Activated naive CD8-positive, alpha-beta T cell treated with anti-CD3 and anti-CD28 coated beads, Interleukin-2, amount 10 ng/mL, durations not matched to agents 7 days and 5 days (primary cell): ENCODE measurements at places on chromosomes 3 and 15. TPM values are rescaled to one million over a fixed set of nuclear protein-coding genes. Genes with fewer than 3 reads are reported as not detected.

Gene CD200R1
- 11.4 TPM for total RNA-seq

Gene RGMA
- not detected for total RNA-seq

Gene TMPRSS7
- total RNA-seq, result not detected

Gene KBTBD8
- 9.2 TPM for total RNA-seq

Gene GUCA1C
- total RNA-seq, result not detected

Gene FOXL2
- not detected for total RNA-seq

Gene ATRIP
- total RNA-seq, result 19.9 TPM

Gene VWA5B2
- not detected for total RNA-seq

Gene SLC4A7
- 49.5 TPM for total RNA-seq

- DNase-seq, result no peak
- no peak overlapping the region for H3K27ac ChIP-seq
- no peaks in the 10 kb centered on the region for H3K27me3 ChIP-seq
- H3K36me3 ChIP-seq, result peaks cover 2% of the 10 kb centered on the region
These were observed 46.2 kb downstream of the DMXL2 start for GRCh38 chr15:51576286-51576850.

- no peak for DNase-seq
- H3K27ac ChIP-seq, result no peak overlapping the region
- no peak overlapping the region for H3K4me3 ChIP-seq
- H3K4me1 ChIP-seq, result no peaks in the 10 kb centered on the region
These were observed 856.5 kb upstream of the ARPP21 start for GRCh38 chr3:34782871-34783270.

GRCh38 chr15:27897481-27897880, 201.6 kb downstream of the OCA2 start:
- H3K27ac ChIP-seq, result no peak overlapping the region
- no peak overlapping the region for H3K4me3 ChIP-seq
- H3K36me3 ChIP-seq, result no peaks in the 10 kb centered on the region
- H3K27me3 ChIP-seq, result no peaks in the 10 kb centered on the region
- DNase-seq, result no peak
- no peaks in the 10 kb centered on the region for H3K4me1 ChIP-seq

DNA sequence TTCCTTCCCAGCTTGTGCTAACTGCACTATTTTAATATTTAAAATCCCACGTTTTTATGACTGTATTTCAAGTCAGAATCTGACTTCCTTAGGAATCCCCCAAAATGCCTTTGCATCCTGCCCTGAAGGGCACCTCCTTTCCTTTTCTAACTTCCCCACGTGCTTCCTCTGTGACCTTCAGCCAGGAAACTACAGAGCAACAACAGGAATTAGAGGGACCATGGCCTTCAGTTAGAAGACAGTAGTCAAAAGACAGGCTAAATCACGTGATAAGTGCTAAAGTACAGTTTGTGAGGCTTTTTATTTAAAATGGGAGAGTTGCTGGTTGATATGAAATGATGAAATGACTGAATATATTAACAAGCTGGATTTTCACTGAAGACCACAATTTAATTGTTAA, 11.8 kb upstream of the ABHD10 start:
- DNase-seq, result no peak
- H3K4me1 ChIP-seq, result peaks cover 6% of the 10 kb centered on the region
- peaks cover 1% of the 10 kb centered on the region for H3K27me3 ChIP-seq
- no peaks in the 10 kb centered on the region for H3K36me3 ChIP-seq

- peaks cover 8% of the 10 kb centered on the region for H3K4me1 ChIP-seq
- H3K27me3 ChIP-seq, result peaks cover 61% of the 10 kb centered on the region
- no peaks in the 10 kb centered on the region for H3K36me3 ChIP-seq
- H3K27ac ChIP-seq, result no peak overlapping the region
These were observed 2.9 kb downstream of the IGDCC3 start for GRCh38 chr15:65374821-65375401.

DNA sequence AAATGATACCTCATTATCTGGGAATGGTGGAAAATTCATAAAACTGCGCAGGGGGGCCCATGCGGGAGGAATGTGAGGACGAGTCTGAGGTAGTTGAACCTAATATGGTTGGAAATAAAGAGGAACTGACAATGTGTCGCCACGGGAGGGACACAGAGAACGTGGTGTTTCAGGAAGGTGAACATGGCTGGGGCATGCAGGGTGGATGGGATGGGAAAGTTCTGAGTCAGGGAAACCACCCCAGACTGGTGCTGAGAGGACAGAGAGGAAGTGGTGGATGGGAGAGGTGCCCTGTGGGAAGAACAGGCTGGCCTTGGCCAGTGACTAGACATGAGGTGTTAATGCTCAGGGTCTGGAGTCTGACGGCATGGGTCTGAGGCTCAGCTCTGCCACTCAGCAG, 137.1 kb upstream of the WNT5A start:
- no peak for DNase-seq
- H3K4me3 ChIP-seq, result no peak overlapping the region
- no peaks in the 10 kb centered on the region for H3K4me1 ChIP-seq

- no peak for DNase-seq
- no peak overlapping the region for H3K27ac ChIP-seq
These were observed 15.7 kb upstream of the ZXDC start for GRCh38 chr3:126491221-126492013.

DNA sequence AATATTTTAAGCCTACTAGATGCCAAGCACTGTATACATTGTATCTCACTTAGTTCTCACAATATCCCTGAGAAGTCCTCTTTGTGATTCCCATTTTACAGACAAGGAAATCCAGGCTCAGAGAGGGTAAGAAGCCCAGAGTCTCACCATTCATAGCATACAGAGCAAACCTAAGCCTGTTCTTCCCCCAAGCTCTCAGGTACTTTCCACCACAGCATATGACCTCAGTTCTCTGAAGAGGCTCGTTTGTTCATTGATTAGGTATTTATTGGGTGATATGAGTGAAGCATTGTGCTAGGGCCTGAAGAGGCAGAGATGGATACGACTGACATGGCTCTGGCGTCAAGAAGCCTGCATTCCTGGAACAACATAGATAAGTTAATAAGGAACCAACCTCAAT, 310.9 kb upstream of the UMPS start:
- no peak for DNase-seq
- H3K27me3 ChIP-seq, result peaks cover 14% of the 10 kb centered on the region
- H3K36me3 ChIP-seq, result no peaks in the 10 kb centered on the region
- H3K4me1 ChIP-seq, result no peaks in the 10 kb centered on the region
- H3K4me3 ChIP-seq, result no peak overlapping the region

GRCh38 chr15:56996746-56997470, 78.5 kb downstream of the TCF12 start:
- no peak for DNase-seq
- H3K27me3 ChIP-seq, result no peaks in the 10 kb centered on the region
- no peak overlapping the region for H3K27ac ChIP-seq
- H3K4me3 ChIP-seq, result no peak overlapping the region
- H3K4me1 ChIP-seq, result no peaks in the 10 kb centered on the region

DNA sequence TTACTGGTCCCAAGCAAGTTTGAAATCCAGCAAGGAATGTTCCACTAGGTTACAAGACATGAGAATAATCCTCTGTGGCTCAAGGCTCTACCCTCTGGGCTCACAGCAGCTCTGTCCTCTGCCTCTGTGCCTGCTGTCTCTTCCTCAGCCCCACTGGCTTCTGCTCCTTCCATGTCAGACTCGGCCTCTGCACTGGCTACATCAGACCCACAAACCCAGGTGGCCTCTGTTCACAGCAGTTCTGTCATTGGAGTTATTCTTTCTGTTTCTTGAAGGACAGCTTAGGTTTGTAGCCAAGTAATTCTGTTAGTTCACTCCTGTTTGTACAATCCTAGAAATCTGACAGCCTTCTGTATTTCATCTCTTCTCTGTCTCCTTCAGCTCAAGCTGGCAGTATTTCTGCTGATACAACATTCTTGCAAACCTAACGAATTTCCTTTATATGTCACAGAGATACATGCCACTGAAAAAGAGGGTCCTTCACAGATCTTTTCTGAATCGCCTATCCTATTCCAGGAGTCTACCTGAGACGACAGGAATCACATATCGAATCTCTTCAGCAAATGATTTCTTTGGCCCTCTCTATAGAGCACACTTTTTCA, 227.8 kb upstream of the PLSCR5 start:
- DNase-seq, result no peak
- no peaks in the 10 kb centered on the region for H3K4me1 ChIP-seq
- H3K4me3 ChIP-seq, result no peak overlapping the region
- H3K27ac ChIP-seq, result no peak overlapping the region
- no peaks in the 10 kb centered on the region for H3K27me3 ChIP-seq
- no peaks in the 10 kb centered on the region for H3K36me3 ChIP-seq

GRCh38 chr3:104460477-104461406, 906.0 kb upstream of the ALCAM start:
- no peak for DNase-seq
- H3K4me3 ChIP-seq, result no peak overlapping the region
- no peak overlapping the region for H3K27ac ChIP-seq
- no peaks in the 10 kb centered on the region for H3K36me3 ChIP-seq

- H3K4me3 ChIP-seq, result peak overlapping the region; percentile 84
- peak; percentile 45 for DNase-seq
- H3K36me3 ChIP-seq, result peaks cover 7% of the 10 kb centered on the region
- H3K27me3 ChIP-seq, result no peaks in the 10 kb centered on the region
- H3K27ac ChIP-seq, result peak overlapping the region; percentile 98
These were observed 58.4 kb downstream of the IQSEC1 start for GRCh38 chr3:13014755-13015285.

- H3K4me3 ChIP-seq, result peak overlapping the region; percentile 23
- no peak for DNase-seq
- peak overlapping the region; percentile 64 for H3K27ac ChIP-seq
- H3K4me1 ChIP-seq, result peaks cover 32% of the 10 kb centered on the region
These were observed 14.1 kb downstream of the LYSMD4 start for GRCh38 chr15:99719096-99719541.

DNA sequence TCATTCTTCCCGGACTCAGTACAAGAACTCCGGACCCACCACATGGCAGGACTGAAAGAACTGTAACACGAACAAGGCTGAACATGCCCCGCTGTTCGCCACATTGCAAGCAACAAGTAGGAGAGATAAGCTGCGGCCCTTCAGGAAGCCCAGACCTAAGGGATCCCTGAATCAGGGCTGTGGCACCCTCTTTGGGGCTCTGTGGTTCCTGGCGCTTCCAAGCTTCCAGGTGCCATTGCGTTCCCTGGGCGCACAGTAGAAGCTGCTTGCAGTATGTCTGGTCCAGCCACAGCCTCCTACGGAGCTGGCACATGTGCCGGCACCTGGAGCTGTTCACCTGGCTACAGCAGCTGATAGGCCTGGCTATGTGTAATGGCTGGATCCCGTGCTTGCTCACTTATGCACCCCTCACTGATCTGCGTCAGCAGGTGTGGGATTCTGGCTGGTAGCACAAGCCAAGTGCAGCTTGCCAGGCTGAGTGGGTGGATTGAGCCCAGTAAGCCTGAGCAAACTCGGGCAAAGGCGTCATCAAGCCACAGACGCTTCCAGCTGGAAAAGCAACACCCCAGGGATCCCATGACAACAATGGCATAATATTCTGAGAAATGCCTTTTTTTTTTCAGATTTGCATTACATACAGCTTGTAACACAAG, 748.6 kb upstream of the GBE1 start:
- H3K36me3 ChIP-seq, result no peaks in the 10 kb centered on the region
- no peak for DNase-seq
- no peaks in the 10 kb centered on the region for H3K4me1 ChIP-seq
- H3K27me3 ChIP-seq, result no peaks in the 10 kb centered on the region

DNA sequence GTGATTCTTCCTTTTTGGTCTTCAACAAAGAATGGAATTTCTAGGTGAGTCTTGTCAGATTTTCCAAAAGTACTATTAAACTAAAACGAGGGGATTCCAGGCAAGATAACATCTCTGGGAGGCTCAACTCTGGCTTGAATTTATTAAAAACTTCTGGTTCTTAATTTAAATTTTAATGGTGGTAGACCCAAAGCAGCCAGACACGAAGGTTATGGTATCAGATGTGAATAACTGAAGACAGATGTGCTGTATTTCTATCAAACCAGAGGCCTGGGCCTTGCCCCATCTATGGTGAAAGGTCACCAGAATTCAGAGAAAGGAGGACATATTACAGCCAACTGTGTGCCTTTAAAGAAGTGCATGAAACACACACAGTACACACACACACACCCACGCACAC, 283.2 kb upstream of the ICE2 start:
- no peak overlapping the region for H3K27ac ChIP-seq
- peaks cover 4% of the 10 kb centered on the region for H3K27me3 ChIP-seq
- H3K4me1 ChIP-seq, result peaks cover 4% of the 10 kb centered on the region
- no peak for DNase-seq
- no peak overlapping the region for H3K4me3 ChIP-seq

- peaks cover 4% of the 10 kb centered on the region for H3K27me3 ChIP-seq
- no peak for DNase-seq
- H3K36me3 ChIP-seq, result no peaks in the 10 kb centered on the region
- no peak overlapping the region for H3K27ac ChIP-seq
These were observed 372.1 kb upstream of the NR2F2 start for GRCh38 chr15:95958382-95958781.

- no peak overlapping the region for H3K27ac ChIP-seq
- no peaks in the 10 kb centered on the region for H3K4me1 ChIP-seq
- no peaks in the 10 kb centered on the region for H3K36me3 ChIP-seq
- H3K27me3 ChIP-seq, result peaks cover 18% of the 10 kb centered on the region
- no peak for DNase-seq
These were observed 257.6 kb upstream of the TLE3 start for GRCh38 chr15:70355275-70355795.

DNA sequence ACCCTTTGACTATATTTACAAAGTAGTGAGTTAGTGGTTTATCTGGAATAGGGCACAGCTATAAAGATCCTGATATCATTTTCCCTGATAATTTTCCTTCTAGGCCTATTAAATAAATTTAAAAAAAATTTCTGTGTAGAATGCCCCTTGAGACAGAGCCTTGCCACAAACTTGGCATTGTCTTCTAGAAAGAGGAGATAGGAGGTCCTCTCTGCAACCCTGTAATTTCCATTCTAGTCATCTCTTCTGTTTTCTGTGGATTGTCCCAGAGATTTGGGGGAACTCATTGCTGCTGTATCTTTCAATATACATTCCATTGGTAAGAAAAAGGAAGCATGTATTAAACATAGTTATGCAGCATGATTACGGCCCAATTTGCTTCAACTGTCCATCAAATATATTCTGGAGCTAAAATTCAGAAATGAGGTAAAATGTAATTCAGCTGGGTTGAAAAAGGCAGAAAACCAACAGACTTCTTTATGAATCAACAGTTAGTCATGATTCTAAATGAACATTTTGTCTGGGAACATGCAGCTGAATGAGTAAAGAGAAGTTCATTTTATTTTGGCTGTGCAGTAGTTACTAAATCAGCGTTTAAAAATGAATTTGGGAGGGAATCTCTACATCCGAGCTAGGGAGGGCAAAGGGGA, 401.1 kb downstream of the NAALADL2 start:
- no peaks in the 10 kb centered on the region for H3K36me3 ChIP-seq
- no peak overlapping the region for H3K4me3 ChIP-seq
- H3K4me1 ChIP-seq, result no peaks in the 10 kb centered on the region
- no peak overlapping the region for H3K27ac ChIP-seq
- DNase-seq, result no peak

- DNase-seq, result no peak
- H3K4me3 ChIP-seq, result no peak overlapping the region
- no peaks in the 10 kb centered on the region for H3K36me3 ChIP-seq
- no peak overlapping the region for H3K27ac ChIP-seq
These were observed 329.1 kb downstream of the VPS13C start for GRCh38 chr15:61731099-61731498.
